ENCODE measurements at places on chromosomes 4 and X.

DNA sequence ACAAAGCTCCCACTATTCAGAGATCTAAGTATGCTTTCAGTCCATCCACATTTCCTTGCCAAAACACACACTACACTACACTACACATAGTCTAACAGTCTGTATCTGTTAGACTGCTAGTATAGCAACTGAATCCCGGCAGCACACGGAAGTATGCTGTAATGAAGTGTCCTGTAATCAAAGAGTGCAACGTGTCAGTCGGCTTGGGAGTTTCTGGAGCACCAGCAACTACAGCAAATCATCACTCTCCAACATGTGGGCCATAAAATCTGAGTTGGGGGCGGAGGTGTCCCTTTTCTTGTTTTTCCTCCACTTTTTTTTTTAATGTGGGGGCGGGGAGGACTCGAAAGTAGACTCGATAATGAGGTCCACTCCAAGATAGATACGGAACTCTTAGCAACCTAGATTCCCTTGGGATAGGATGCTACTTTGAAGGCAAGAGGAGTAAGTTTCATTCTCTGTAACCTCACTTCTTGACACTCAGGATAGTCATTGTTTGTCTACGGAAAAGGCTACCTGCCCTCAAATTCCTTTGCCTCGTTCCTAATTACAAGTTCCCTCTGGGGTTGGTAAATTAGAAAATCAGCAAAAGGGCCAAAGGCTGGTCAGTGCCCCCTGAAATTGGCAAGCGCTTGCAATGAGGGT, 722 bp downstream of the SLC10A7 start:
- DNase-seq: peak; percentile 71

- no peak for DNase-seq
Measured at GRCh38 chrX:37603938-37604409, 32.5 kb downstream of the LANCL3 start.

GRCh38 chr4:41160856-41161255, 53.5 kb downstream of the APBB2 start:
- DNase-seq: no peak

- no peak for DNase-seq
Measured at GRCh38 chrX:17495052-17495451, 120.1 kb downstream of the NHS start.

- DNase-seq: no peak
Measured at GRCh38 chr4:71518283-71518989, 179.6 kb downstream of the SLC4A4 start.

DNA sequence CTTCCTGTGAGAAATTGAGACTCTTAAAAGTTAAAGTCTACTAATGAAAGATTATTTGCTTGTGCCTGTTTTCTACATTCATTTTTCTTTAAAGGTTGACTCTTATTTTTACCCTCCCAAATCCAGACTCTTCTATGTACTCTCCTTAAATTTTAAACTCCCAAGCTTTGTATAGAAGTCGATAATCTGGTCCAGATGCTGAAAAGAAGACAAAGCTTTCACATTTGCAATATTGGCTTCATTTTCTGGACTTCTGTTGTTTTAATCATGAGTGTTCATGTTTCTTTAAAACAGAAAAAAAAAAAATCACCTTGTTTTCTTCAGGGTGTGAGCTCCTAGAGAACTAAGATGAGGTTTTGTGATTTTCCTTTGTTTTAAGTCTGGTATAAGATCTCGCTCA, 53.2 kb upstream of the TBC1D14 start:
- no peak for DNase-seq

- no peak for DNase-seq
Measured at GRCh38 chrX:40973619-40974018, 111.6 kb upstream of the USP9X start.

- no peak for DNase-seq
Measured at GRCh38 chr4:5784960-5785611, 74.1 kb downstream of the EVC start.

DNA sequence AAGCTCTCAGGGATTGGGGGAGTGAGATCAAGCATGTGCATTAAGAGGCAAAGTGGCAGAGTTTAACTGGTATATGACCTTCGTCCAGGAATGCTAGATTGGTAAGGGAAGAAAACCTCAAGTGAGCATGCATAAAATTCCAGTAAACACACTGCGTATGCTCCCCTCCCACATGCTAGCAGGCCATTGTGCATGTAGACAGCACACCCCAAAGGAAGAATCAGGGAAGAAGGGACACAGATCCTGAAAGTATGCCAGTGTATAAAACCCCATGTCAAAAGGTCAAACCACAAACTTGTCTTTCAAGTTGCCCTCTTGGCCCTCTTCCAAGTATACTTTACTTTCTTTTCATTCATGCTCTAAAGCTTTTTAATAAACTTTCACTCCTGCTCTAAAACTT, 405.2 kb upstream of the CNKSR2 start:
- no peak for DNase-seq

All from inflammatory macrophage treated with lipopolysaccharide for 4 hours (primary cell).